Activated T-helper 17 cell treated with anti-CD3 and anti-CD28 coated beads, Interleukin-2, amount 50 U/mL, for 72 hours (primary cell): ENCODE measurements at places on chromosomes 13 and 19. TPM values are rescaled to one million over a fixed set of nuclear protein-coding genes. Genes with fewer than 3 reads are reported as not detected.

The CAPN12 gene
- 75.3 TPM for total RNA-seq

The CBARP gene
- 1.4 TPM for total RNA-seq

The ATP12A gene
- 0.13 TPM for total RNA-seq

The HPN gene
- 0.48 TPM for total RNA-seq

The MTIF3 gene
- 41.2 TPM for total RNA-seq

The NOVA2 gene
- total RNA-seq, result not detected
